Activated naive CD8-positive, alpha-beta T cell treated with anti-CD3 and anti-CD28 coated beads, Interleukin-2, amount 50 U/mL, for 16 hours (primary cell): ENCODE measurements at places on chromosomes 5 and 9.

DNA sequence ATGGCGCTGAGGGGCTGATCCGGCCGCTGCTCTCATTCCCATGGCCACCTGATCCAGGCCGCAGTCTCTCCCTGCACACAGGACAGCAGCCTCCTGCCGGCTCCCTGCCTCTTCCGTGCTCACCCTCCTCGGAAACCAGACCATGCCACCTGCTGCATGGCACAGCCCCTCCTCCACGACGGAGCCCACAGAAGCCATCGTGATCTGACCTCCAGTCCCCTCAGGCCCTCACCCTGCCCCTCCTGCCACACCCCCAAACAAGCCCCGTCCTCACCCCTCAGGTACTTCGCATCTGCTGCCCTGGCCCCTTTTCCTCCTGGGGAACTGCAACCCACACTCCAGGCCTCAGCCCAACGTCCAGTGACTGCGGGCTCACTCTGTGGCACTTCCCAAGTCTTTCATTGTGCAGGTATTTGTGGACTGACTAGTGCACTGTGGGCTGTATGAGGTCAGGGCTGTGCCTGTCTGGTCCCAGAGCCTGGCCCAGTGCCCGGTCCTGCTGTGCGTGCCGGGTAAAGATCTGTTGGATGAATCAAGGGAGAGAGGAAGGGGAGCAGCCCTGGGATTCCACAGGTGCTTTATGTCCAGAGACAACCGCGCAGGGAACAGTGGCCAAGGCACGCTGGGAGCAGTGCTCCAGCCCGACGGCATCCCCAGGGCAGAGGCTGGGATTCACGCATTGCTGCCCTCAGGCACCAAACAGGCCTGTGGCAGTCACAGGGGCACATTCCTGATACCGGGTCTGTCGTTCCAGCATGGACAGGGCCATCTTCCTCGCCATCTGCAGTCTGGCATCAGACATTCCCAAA is 86.1 kb downstream of the ADAMTS2 start:
- DNase-seq: no peak

- DNase-seq: no peak
Observed at GRCh38 chr9:97615439-97616072, 17.6 kb downstream of the TSTD2 start.

- DNase-seq: no peak
Observed at GRCh38 chr5:180810959-180811622, 8.5 kb upstream of the MGAT1 start.

DNA sequence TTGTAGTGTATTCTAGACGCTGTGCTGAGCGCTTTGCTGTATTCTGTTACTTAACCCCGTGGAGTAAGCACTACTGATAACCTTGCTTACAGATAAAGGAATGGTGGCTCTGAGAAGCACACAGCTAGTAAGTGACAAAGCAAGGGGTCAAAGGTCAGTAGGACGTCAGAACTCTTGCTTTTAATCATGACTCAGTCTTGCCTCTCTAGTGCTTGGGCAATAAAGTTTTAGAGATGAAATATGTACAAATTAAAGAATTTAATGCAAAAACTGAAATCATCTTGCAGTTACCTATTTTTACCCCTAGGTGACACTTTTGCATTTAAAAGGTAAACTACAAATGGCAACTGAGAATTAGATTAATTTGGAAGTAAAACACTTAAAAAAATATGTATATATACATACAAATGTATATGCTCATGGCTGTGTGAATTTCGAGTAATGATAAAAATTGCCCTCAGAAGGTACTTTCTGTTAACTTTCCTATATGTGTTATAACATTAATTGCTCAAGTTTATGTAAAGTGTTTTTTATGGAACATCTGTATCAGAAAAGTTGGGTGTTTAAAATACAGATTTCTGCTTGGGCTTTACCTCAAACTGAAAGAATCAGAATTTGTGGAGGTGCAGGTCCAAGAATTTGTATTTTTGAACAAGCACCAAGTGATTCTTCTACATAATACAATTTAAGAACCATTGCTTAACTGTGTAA is 175.1 kb upstream of the DAB2 start:
- DNase-seq: no peak

- no peak for DNase-seq
Observed at GRCh38 chr9:136317695-136318094, 9.6 kb upstream of the GPSM1 start.

GRCh38 chr5:127420758-127421157 is 96.7 kb upstream of the PRRC1 start:
- no peak for DNase-seq
